ENCODE measurements at places on chromosomes 1 and 21.

- no peak for DNase-seq
Observed at GRCh38 chr1:202708456-202709275, 1.6 kb downstream of the SYT2 start.

DNA sequence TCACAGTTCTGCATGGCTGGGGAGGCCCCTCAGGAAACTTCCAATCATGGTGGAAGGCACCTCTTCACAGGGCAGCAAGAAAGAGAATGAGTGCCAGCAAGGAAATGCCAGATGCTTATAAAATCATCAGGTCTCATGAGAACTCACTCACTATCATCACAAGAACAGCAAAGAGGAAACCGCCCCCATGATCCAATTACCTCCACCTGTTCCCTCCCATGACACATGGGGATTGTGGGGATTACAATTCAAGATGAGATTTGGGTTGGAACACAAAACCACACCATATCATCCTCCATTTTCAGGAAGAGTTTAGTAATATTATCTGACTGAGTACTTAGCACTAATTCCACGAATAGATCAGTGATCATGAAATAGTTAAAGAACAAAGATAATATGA lies 244.2 kb downstream of the LMO4 start:
- DNase-seq: no peak

DNA sequence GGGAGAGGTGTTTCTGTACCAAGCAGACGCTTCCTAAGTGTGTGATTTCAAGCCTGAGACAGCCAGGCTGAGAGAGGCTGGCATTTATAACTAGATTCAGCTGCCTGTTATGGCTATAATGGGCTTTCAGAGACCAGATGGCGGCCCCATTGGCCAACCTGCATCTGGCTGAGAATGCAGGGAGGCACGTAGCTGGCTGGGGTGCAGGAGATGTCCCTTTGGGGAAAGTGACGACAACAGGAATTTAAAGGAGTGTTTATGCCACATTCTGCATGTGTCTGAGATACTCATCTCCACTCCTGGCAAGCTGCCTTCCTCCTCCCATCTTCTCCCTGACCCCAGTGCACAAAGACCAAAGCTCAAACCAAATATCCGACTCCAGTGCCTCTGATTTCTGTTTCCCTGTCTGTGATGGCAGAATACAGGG lies 21.3 kb upstream of the CCDC190 start:
- DNase-seq: no peak

- no peak for DNase-seq
Observed at GRCh38 chr1:209506101-209506500, 77.4 kb upstream of the CAMK1G start.

DNA sequence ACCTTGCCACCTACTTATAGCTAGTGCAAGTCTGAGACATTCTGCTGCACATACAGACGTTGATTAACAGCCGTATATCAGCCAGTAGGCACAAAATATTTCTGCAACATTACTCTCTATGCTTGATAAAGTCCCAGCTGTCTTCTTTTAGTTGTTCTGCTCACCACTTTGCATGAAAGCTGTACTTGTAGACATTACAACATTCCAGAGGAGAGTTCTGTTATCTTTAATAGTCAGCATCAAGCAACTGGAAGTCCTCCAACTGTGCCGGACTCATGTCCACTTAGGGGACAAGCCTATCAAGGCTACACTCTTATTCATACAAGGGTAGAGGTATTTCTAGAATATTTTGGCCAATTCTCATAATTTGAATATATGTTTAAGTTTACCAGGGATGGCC lies 50.0 kb downstream of the CACHD1 start:
- no peak for DNase-seq

- no peak for DNase-seq
Observed at GRCh38 chr1:57901208-57901919, 477.5 kb upstream of the DAB1 start.

DNA sequence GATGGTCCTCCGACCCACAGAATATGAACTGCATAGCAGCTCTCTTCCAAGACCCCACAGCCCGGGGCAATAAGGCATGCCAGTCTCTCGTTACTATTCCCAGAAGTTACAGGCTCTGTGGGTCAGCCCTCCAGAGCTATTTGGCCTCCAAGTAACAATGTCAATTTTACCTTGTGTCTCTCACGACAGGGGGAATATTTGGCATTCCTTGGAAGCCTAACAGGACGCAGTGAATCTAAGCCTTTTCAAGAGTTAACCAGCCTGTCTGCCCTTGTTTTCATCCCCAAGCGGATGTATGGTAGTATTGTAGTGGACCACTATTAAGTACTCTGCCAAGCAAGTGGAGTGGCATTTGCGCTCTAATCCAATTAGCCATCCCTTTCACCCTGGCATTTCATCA lies 24.4 kb upstream of the GNG4 start:
- no peak for DNase-seq
